Activated CD4-positive, alpha-beta T cell treated with anti-CD3 and anti-CD28 coated beads for 24 hours (primary cell): ENCODE measurements at places on chromosomes 13 and 19.

DNA sequence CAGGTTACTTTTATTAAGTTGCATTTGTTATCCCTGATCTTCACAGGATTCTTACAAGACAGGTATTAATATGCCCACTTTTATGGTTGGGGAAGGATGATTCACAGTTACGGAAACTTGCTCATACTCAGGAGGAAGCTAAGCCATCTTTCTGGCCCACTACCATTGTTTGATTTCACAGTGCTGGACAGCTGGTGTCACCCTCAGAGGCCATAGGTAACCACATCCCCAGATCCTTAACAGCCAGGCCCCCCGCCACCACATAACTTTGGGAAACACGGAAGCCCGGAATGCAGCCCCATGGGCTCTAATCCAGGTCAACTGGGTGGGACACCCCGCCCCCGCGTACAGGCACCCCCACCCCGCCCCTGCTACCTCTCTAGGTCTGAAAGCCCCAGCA lies 119.7 kb downstream of the IRS2 start:
- no peak for DNase-seq

DNA sequence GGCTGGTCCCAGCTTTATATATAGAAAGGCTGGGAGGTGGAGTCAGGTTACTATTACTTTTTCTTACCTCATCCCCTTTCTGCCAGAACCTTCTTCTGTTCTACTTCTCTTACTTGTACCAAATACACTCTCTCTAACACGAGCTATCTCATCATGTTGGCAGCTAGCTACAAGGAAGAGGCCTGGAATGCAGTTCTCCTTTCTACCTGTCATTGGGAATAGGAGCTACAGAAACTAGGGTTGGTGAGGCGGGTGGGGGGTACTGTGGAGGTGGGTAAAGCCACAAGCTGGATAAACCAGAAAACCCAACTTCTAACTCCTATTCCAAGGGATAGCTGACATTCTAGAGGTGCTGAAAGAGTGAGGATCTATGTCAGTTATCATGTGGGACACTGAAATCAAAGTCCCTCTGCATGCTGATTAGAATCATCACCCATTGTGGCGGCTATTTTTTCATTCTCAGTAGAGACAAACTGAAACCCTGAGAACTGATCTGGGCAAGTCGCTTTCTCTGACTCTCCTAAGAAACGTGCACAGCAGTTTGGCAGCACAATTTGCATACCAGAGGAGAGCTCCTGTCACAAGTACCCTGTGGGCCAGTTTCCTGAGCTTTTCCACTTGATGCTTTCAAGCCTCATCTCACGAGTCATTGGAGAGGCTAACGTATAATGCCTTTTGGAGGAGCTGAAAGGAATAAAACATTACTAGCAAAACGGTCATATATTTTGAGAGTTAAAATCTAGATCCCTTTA lies 358.1 kb downstream of the ENOX1 start:
- no peak for DNase-seq

DNA sequence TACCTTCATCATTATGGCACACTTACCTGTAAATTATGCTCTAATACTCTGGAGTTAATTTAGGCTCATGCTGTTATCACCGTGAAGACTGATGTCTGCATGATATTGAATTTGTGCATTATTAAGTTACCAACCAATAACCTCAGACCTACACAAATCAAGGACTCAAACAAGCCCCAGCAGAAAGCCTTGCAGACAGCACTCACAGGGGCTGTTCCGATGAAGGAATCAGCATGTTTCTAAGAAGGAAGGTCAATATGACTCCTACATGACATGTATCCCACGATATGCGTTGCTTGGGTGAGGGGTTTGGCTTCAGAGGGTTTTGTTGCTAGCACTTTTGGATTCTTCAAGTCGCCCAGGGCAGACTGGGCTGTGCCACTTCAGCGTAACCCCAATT lies 1071.2 kb upstream of the SLC10A2 start:
- no peak for DNase-seq

- no peak for DNase-seq
Measured at GRCh38 chr19:5172859-5173630, 167.6 kb downstream of the PTPRS start.

GRCh38 chr13:50468849-50469669 lies 374.4 kb downstream of the DLEU7 start:
- no peak for DNase-seq
